ENCODE measurements at places on chromosomes 1 and 21.

DNA sequence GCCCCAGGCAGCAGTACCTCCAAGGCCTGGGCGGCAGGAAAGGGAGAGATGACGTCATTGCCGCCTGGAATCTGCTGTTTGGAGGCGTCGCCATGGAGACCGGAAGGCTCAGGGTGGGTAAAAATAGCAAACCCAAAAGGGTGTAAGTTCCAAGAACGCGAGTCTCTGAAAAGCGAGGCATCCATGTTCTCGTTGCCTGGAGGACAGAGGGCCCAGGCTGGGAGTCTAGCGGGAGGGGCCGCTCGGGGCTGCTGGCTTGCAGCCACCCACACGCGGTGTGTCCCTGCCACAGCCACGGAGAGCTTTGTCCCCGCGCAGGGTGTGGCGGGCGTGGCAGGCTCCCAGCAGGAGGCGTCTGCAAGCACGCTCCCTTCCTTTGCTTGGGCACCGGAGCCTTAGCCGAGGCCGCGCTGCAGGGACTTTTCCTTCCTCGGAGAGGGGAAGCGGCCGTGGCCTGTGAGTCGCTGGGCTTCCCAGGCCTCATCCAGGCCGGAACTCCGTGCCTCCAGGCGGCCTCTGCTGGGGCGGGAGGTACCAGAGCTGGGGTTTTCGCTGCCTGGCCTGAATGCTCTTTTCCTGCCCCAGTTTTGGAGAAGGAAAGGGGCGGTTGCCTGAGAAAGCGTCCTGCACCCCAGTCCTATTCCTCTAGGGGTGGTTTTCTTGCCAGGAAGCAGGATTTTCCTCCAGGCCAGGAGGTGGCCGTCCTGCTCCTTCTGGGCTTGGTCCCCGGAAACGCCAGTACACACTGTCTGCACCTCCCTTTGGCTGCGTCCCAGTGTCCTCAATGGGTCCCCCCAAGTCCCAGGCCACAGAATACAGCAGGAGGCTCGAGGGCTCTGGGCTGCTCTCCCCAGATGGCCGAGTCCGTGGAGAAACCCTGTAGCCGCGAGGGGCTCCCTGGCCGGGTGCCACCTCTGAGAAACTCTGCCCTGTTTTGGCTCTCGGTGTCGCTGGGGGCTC lies 15.3 kb upstream of the SKI start:
- DNase-seq: peak; percentile 97

- no peak for DNase-seq
These were observed 55.0 kb upstream of the ZNF644 start for GRCh38 chr1:91076834-91077233.

DNA sequence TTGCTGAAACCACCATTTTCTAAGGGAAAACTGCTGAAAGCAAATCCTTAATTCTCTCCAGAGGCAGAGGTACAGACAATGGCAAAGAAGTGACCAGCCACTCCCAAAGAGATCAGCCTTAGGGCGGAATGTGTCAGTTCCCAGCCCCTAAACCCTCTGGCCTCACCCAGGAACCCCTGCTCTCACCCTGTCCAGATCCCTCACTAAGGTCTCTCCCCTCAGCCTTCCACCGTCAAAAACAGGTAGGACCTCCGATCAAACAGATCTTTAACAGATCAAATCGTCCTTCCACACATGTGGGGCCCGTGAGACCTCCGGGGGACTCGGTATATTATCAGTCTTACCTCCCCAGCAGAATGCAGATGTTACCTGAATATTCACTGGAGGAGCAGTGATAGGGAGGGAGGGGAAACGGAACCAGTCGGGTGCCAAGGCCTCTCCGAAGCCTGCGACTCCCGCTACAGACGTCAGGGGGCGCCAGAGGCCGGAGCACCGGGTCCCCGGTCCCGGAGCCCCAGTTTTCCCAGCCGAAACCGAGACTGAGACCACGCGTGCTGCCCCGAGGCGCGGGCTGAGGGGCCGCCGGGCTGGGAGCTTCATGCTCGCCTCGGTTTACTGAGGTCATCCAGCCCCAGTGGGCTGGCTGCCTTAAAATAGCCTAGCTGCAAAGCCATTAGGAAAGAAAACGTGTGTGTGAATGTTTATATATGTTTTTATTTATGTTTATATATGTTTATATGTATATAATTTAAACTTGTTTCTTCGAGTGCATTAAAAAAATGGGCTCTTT lies 23.6 kb downstream of the GPA33 start:
- DNase-seq: peak; percentile 73

- no peak for DNase-seq
These were observed 320.2 kb downstream of the TM2D1 start for GRCh38 chr1:61404597-61405376.

DNA sequence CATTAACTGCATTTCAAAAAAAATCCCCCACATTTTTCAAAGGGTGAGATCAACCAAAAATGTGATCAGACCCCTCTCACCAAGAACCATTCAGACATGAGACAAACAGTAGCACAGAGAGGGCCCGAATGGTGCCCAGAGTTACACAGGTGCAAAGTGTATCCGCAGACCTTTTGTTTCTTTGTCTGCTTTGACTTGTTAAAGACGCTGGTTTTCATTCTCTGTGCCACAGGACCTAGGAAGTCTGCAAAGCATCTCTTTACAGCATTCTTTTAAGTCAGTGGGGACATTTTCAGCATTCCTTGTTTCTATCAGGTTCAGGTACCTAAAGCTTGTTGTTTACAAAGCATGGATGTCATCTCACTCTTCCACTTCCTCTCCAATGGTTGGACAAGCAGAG lies 87.2 kb upstream of the MAP1LC3C start:
- no peak for DNase-seq

DNA sequence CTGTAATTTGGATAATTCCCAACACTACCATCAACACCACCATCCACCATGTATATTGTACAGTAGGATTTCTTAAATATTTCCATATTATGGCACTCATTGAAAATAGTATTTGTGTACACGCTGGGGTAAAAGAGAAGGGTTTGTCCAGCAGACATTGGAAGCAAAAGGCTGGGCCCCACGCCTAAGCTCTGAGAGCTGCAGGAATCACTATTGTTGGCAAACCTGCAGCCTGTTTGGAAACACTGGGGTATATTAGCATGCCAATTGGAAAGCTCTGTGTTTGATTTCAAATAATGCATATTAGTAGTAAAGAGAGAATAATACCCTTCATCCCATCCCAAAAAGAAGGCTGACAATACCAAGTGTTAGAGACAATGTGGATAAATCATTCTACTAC lies 81.5 kb upstream of the DPYD start:
- DNase-seq: no peak

DNA sequence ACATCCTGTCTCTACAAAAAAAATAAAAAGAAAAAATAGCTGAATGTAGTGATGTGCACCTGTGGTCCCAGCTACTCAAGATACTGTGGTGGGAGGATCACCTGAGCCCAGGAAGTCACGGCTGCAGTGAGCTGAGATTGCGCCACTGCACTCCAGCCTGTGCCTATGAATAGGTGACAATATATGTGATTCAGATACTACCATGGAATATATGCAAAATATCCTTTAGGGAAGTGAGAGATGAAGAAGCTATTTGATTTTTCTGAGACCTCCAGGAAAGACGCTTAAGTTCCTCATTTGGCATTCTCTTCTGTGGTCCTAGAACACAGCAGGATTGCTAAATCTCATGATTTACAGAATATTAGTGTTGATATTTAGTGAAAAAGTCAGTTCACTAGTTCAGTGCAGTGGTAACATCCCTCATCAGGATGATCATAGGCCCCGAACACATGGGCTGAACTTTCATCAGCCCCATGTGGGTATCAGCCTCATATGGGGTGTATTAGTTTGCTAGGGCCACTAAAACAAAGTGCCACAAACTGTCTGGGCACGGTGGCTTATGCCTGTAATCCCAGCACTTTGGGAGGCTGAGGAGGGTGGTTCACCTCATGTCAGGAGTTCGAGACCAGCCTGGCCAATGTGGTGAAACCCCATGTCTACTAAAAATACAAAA lies 6.0 kb upstream of the VASH2 start:
- no peak for DNase-seq

GRCh38 chr1:174696026-174696821 lies 248.5 kb downstream of the GPR52 start:
- DNase-seq: no peak

DNA sequence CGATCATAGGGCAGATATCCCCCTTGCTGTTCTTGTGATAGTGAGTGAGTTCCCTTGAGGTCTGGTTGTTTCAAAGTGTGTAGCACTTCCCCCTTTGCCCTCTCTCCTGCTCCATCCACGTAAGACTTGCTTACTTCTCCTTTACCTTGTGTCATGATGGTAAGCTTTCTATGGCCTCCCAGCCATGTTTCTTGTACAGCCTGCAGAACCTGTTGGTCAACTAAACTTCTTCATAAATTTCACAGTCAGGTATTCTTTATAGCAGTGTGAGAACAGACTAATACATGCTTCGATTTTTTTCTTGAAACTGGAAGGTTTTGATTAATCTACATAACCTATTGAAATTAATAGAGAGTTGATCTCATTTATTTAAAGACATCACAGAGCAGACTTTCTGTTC lies 302.5 kb upstream of the PBX1 start:
- DNase-seq: no peak

GRCh38 chr1:163737261-163737660 lies 415.5 kb downstream of the NUF2 start:
- DNase-seq: no peak

DNA sequence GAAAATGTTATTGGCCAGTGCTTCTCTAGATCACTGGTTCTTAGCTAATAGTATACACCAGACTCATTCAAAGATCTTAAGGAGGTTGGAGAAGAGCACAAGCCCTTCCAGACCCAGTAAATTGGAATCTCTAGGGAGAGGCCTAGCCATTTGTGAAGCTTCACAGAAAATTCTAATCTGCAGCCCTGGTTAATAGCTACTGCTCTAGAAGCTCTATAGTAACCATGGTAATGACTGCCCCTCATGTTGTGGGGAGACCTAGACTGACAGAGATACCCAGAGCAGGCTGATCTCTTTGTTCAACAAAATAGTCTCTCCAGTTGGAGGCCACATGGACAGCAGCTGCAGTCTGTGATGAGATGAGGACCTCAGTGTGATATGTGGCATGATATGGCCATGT lies 31.7 kb downstream of the ARID1A start:
- DNase-seq: no peak

- DNase-seq: no peak
These were observed 29.1 kb downstream of the IL12RB2 start for GRCh38 chr1:67336783-67337182.

DNA sequence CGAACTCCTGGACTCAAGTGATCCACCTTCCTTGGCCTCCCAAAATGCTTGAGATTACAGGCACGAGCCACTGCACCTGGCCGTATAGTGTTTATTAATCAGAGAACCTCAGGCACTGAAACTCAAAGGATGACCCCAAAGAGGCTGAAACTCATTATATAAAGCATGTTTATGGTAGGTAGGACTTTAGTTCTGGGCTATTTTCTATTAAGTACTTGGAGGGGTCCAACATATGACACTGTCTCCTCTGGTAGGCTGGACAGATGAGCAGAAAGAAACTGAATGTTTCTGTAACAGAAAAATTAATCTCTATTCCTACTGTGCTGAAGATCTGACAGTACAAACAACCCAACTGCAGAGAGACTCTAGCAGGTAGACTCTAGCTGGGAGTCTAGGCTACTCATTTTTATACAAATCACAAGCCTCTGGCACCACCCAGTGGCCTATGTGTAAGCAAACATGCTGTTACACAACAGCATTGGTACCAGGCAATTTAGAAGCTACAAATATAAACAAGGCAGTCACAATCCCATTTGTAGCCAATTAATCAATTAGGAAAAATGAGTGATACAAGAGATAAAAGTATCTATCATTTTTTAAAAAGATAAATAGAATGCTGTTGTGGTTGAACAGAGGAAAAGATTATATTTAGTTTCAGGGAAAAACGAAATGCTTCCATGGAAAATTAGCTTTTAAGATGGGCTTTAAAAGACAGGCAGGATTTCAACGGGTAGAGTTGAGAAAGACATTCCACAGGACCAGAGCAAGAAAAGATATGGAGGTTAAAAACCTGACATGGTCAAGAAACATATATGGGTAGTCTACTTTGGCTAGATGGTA lies 10.4 kb downstream of the DCAF8 start:
- no peak for DNase-seq

- no peak for DNase-seq
These were observed 78.5 kb downstream of the SLC35F3 start for GRCh38 chr1:233982827-233983518.
